ENCODE measurements at places on chromosomes 1 and 21. TPM values are rescaled to one million over a fixed set of nuclear protein-coding genes. Genes with fewer than 3 reads are reported as not detected.

DNA sequence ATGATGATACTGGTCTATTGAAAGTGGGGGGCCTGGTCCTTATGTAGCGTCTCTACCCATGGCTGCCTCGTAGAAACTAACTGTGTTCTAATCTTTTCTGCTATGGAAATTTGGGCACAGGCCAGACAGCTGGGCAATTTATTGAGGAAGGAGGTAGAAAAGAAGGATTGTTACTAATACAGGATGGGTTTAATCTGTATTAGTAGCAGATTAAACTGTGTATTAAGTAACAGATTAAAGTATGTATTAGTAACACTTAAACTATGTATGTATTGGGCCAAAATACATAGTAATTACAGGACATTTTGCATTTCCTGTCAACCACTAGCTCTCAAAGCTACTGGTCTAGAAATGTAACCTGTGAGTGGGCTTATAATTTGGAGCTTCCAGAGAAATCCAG lies 142.0 kb downstream of the MAST2 start:
- DNase-seq, result no peak

- DNase-seq, result peak; percentile 7
Measured at GRCh38 chr21:45497846-45498645, 44.2 kb downstream of the SLC19A1 start.

DNA sequence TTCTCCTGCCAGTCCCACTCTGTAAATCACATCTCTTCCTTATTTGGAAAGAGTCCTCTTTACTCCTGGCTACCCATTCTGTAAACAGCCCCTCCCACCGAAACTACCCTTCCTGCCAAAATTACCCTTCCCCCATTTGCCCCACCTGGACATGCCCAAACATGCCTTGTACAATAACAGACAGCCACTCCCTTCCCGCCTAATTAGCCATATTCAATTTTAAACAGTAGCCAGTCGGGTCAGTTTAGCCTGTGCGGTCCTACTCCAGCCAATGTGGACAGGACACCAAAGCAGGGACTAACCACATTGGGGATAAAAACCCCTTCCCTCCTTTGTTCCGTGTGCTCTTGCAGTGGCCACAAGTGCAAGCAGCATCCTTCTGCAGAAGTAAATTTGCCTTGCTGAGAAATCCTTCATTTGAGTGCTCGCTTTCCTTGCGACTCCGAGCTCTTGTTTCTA lies 56.3 kb upstream of the MAP10 start:
- DNase-seq, result no peak

DNA sequence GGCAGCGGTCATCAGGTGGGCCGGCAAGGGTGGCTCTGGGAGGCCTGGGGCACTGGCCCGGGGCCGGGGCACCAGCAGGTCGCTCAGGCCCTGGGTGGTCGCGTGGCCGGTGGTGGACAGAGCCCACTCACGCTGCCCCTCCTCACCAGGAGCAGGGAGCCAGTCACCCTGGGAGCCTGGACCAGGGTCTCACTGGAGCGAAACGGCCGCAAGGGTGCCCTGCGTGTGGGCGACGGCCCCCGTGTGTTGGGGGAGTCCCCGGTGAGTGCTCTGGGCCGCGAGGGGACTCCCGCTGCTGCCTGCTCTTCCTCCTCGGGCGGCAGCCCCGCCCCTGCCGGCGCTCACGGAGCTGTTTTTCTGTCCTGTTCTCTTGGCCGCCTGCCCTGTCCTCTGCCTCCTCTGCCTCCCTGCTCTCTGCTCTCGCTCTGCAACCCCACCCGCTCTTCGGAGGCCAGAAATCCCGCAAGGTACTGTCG lies 23.5 kb downstream of the RNF223 start:
- DNase-seq, result peak; percentile 63

DNA sequence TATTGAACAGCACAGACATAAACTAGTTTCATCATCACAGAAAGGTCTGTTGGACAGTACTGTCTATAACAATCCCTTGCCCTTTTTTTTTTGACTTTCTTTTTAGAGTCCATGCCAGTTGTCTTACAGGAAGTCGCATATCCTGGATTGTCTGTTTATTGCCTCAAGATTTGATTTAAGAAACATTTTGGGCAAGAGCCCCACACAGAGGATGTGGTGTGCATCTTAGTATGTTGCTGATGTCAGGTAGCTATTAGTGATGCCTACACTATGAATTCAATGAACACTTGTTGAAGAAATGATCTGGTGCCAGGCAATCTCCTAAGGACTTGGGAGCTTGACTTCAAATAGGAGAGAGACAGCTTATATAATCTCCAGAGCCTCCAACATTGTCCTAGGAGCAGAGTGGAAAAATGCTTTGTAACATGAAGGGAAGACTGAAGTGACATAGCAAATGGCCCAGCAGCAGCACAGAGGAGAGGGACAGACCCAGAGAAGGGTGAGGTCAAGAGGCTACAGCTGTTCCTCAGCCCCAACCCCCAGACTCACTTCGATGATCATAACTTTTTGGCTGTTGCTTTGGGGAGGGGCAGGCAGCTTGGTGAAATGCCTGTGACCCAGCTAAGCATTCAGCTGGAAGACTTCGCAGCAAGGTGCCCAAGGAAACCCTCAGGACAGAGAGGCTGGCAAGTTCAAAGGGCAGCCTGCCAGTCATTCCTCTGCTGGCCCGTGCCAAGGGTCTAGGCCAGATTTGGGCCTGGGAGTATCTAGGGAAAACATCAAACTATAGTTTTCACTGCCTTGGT lies 7.5 kb upstream of the RAB29 start:
- DNase-seq, result no peak

DNA sequence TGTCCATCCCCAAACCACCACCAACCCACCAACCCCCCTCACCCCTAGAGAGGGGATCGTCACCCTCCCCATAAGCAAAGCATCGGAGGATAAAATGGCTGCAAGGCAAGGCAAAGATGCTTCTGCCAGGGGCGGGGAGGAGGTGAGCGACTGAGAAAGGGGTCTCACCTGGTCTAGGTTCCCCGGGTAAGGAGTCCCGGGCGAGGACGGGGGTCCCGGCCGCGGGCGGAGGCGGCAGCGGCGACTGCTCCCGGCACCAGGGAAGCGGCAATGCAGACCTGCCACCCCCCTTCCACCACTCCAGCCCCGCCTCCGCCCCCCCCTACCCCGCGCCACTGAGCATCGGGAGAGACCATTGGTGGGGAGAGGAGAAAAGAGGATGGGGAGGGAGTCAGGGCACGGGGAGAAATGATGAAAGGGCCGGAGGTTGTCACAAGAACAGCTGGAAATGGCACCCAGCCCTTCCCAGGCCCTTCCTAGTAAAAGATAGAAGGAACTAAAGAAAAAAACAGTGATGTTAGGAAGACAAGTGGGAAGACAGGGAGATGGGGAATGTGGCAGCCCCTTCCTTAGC lies at the start of gene SV2A:
Gene SV2A (minus strand): TSS at position 274 of the 574 bp plus-strand sequence. CDS start 4,004 bp downstream, outside the sequence.
- no peak for DNase-seq

GRCh38 chr21:21460979-21461378 lies 462.8 kb downstream of the NCAM2 start:
- no peak for DNase-seq

GRCh38 chr1:150516050-150516591 lies 569 bp downstream of the FALEC start:
- no peak for DNase-seq

GRCh38 chr1:214439352-214440119 lies 111.9 kb downstream of the PTPN14 start:
- DNase-seq, result no peak

DNA sequence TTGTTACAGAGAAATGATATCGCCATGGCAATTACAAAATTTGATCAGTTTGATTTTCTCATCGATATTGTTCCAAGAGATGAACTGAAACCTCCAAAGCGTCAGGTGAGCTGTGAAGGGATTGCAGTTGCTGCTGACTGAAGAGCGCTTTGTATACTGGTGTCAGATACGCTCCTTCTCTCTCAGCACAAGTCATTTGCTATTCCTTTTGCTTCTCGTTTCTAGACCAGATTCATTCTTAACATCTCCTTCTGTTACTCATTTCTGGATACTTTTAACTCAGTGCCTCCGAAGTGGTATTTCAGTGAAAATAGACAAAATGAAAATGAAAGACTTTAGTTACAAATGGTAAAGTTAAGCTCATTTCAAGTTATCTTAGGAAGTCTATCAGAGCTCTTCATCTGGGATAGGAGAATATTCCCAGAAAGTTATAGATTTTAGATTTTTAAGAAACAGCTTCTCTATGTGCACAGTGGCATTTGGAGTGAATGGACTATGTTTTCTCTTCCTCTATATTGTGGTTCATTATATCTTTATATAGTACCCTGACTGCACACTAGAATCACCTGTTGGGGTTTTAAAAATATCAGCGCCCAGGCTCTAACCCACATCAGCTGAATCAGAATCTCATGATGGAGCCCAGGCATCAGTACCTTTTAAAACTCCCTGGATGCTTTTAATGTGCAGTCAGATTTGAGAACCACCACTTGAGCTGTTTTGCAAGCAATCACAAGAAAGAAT lies 30.3 kb upstream of the KCNQ4 start:
- no peak for DNase-seq

DNA sequence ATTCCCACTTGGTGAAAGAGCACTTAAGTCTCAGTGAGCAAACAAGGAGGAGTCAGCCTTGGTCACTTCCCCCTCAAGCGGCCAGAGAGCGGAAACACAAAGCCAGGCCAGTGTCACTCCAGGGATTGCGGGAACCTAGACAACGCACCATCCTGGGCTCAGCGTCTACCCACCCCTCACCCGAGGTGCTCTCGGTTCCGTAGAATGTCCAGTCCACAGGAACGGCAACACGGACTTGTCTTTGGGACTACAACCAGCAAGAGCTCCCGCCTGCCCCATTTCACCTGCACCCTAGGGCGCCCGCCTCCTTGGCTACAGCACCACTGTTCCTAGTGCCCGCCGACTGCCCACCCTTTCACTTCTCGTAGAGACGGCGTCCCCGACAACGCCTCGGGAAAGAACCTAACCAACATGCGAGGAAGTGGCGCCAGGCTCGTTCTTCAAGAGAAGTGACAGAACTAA lies 509 bp downstream of the GDAP2 start:
- DNase-seq, result peak; percentile 48

DNA sequence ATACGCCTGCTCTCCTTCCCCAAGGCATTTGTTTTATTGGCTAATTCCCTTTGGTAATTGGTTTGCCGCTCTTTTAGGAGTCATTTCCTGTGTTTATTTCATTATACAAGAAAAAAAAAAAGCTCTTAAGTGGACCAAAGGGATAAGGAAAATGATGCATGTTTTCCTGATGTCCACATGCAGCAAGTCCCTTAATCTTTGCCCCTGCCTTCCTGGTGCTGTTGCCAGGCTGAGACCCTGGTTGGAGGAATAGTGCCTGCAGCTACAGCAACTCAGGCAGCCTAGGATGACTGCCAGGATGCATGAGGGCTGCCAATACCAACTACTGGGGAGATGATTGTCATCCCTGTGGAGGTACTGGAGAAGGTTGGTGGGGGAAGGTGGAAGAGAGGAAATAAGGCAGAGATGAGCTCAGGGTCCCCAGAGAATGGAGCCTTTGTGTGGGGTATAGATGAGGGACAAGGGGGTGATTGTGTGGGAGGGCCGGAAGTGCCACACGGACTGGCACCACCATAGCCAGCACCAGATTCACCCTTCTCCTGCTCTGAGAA lies 6.1 kb upstream of the GATAD2B start:
- no peak for DNase-seq

DNA sequence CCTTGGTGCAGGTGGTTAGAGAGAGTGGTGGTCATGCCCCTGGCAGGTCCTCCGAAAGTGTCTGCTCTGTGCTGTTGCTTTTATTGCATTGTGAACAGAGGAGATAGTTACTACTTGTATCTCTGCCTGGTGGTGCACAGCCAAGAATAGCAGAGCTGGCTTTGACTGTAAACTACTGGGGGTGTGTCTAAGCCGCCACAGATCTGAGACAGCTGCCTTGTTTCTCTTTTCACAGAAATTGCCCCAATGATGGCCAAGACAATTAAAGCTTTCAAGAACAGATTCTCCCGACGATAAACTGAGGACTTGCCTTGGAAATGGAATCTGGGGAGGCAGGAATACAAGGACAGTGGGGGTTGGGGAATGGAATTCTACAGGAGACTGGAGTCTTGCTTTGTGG lies 16.0 kb downstream of the ELOA start:
- no peak for DNase-seq

- DNase-seq, result no peak
Measured at GRCh38 chr1:54403808-54404261, 2.4 kb downstream of the SSBP3 start.

DNA sequence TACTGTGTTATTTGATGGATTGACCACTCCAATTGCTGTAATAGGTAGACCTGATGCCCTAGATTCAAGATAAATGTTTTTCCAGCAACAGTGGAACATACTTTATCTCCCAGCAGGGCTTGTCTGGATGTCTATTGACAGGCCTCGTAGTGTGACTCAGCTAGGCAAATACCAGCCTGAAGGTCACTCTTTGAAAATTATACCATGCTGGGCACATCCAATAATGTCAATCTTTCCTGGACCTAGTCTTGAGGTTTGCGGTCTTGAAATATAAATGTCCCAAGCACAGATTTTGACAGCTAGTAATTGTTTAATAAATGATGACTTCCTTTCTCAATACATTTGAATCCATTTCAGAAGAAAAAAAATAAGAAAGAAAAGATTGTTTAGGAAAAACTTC lies 1138.0 kb upstream of the TMPRSS15 start:
- no peak for DNase-seq

GRCh38 chr1:235227414-235227813 lies 66.4 kb upstream of the RBM34 start:
- DNase-seq, result no peak

DNA sequence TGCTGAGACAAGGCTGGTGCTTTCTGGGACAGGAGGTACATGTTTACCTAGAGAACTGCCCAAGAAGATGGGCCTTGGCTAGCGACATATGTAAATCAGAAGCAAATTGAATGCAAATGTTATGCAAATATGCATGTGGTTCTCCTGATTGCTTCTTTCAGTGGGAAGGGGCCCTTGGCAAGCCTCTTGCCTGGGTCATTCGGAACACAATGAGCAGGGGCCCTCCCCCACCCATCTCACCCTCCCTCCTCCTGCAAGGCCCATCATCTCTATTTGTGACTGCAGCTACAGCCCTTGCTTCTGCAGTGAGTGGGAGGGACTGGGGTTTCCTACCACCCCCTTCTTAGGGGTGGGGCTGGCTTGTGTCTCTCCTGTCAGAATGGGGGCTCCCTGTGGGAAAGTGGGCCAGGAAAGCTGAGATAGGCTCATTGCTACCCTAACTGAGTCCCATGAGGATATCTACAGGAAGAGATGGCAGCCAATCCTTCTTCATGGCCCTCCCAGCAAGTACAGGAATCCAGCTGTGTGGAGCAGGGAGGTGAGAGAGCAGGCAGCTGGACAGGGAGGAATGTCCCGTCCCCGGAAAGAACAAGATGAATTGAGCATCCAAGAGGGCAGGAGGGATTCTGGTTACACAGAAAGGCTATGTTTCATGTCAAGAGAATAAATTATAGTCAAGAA lies 31.0 kb downstream of the FOXD2 start:
- no peak for DNase-seq

- DNase-seq, result no peak
Measured at GRCh38 chr21:39851002-39851618, 16.1 kb upstream of the PCP4 start.

GRCh38 chr1:233523047-233523446 lies 90.9 kb upstream of the KCNK1 start:
- no peak for DNase-seq

FLVCR1 gene
- 2.7 TPM for total RNA-seq

LRRC38 gene
- 0.30 TPM for total RNA-seq

OR2T35 gene
- not detected for total RNA-seq

DENND2D gene
- 1.8 TPM for total RNA-seq

TCHH gene
- total RNA-seq, result not detected

RGS18 gene
- total RNA-seq, result 0.71 TPM

SYT6 gene
- total RNA-seq, result not detected
